D341Med (cell line): ENCODE measurements at places on chromosomes 2 and 18.

DNA sequence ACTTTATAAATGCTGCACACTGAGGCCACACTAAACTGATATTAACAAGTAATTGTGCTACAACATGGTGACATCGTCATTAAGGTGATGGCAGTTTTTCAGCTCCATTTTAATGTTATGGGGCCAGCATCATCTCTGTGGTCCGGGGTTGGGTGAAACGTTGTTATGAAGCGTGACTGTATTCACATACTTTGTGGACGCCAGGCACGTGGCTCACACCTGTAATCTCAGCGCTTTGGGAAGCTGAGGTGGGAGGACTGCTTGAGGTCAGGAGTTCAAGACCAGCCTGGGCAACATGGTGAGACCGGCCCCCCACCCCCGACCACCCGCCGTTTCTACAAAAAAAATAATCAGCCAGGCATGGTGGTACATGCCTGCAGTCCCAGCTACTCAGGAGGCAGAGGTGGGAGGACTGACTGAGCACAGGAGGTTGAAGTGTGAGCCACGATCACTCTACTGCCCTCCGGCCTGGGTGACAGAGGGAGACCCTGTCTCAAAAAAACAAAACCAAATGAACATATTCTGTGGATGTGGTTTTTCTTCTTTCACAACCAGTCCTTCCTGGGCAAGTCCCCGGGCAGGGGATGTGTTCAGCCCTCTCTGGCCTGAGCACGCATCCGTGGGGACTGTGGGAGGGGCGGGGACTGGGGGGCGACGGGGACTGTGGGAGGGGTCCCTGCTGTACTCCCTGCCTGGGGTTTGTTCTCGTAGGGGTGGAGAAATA is 12.9 kb upstream of the GAL3ST2 start:
- no peak for DNase-seq

DNA sequence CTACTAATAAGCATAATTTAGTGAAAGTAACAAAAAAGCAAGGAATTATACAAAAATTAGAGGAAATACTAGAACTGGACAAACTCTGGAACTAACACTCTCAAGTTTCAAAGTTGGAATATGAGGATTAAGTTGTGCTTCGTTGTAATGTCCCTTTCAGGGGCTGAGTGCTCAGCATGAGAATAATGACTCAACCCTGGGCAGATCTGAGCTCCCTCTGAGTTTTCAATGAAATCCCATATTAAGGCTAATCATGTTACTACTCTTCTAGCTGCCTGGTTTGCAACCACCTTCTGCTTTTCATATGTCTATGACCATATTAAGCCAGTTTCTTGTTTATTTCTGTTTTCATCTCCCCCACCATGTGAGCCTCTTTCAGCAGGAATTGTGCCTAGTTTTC is 274.9 kb upstream of the LRRTM4 start:
- DNase-seq: no peak

DNA sequence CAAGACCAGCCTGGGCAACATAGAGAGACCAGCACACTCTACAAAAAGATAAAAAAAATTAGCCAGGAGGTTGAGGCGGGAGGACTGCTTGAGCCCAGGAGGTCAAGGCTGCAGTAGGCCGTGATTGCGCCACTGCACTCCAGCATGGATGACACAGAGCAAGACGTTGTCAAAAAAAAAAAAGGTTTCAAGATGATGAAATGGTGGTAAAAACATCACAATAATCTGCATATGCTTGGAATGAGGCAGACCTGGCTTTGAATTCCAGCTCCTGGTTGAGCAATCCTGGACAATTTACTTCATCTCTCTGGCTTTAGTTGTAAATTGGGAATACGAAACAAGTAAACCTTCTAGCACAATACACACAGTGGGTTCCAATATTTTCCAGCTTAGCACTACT is 24.1 kb downstream of the USP40 start:
- DNase-seq: no peak

- no peak for DNase-seq
Measured at GRCh38 chr2:207514451-207514850, 15.3 kb upstream of the CREB1 start.

- no peak for DNase-seq
Measured at GRCh38 chr18:56162311-56163265, 475.8 kb downstream of the TXNL1 start.

DNA sequence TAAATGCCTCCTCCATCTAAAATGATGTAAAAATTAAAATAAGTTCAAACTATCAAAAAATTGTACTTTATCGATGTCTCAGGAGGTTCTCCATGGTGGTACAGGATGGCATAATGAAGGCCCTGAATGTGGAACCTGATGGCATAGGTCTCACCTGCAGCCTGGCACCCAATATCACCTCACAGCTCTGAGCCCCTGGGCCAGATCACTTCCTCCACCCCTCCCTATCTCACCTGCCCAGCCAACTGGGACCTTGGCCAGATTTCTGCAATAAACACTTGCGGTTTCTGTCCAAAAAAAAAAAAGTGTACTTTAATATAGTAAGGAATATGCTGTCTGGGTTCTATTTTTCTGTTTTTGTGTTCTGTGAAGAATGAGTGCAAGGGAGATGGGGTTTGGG is 6.7 kb upstream of the RBM45 start:
- DNase-seq: no peak
